ENCODE measurements at places on chromosomes 5 and 9.
A peak's percentile ranks its signal among the peaks of the same experiment; 100 is the strongest.

DNA sequence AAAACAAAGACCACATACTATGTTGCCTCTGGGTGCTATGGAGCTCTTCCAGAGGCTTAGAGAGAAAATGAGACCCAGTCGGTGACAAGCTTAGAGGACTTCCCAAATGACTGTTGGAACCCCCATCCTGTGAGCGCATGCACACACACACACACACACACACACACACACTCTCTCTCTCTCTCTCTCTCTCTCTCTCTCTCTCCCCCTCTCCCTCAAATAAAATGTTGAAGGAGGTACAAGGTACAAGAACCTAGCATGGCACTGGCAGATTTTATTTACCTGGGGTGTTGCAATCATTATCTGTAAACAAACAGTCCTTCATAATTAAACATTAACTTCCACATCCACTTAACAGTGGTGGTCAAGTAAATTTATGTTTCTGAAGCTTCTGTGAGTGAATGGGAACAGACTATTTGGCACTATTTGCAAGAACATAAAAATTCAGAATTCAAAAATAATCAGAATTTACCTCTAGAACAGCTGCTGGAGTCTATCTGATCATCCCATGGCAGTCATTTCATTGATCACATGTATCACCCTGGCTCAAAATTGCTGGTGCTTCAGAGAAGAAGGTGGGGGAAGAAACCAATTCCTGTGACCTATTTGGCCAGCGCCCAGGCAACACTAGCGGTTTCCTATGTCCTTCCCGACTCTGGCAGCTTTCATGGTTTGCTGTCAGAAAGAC is 24.9 kb downstream of the TRPM3 start:
- no peak for DNase-seq

DNA sequence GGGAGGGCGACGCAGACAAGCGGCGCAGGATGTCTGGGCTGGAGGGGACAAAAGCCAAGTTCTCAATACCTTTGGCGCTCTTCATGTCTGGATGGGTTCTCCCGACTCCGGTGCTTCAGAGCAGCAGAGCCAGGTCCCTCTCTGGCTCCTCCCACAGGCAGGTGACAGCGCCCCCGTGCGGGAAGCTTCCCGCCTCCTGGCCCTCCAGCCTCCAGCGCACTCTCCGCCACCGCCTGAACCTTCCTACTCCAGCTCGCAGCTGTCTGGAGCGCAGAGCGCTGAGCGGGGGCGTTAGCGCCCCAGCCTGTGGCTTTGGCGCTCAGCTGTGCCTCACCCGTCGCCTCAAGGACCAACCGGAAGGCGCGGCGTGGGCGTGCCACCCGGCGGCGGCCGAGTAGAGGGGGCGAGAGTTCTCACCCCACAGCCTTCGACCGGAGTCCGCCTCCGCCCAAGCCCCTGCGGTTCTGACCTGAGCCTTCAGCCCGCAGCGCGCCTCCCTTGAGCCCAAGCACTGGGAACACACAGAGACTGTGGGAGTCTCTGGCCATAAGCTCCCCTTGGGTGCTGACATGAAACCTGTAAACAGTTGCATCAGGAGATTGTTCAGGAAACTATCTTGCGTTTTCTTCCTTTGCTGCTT is at the start of gene SLCO4C1:
Gene SLCO4C1, minus strand, starts transcription at position 107 of the 640 bp plus-strand sequence. Its CDS starts 22 bp downstream, at position 85.
- DNase-seq = peak; percentile 64

DNA sequence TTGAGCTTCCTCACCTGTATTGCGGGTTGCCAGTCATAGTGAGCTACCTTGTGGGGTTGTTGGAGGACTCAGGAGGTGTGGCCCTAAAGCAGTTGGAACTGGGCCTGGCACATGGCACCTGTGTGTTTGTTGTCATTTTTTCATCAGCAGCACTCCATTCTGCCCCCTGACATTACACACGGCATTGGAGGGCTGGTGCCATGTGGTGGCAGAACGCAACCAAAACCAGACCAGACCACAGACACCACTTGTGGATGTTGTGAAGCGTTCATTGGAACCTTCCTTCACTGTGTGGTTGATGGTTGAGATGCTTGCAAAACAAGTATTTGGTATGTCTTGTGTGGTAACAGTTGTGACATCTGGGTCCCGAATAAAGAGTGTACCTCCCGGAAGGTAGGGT is 113.2 kb upstream of the ERCC6L2 start:
- no peak for DNase-seq

DNA sequence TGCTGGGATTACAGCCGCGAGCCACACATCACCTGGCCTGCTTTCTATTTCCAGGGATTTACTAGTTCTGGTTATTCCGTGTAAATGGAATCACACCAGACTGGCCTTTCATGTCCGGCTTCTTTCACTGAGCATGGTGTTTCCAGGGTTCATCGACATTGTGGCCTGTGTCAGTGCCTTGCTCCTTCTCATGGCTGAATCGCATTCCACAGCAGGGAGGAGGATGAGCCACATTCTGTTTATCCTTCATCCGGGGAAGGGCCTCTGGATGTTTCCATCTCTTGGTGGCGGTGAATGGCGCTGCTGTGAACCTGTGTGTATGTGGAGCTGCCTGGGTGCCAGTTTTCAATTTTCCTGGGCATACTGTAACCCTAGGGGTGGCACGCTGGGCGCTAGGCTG is 58.7 kb upstream of the RNU6ATAC start:
- no peak for DNase-seq

- no peak for DNase-seq
These were observed 70.8 kb upstream of the RPS23 start for GRCh38 chr5:82348784-82349425.

DNA sequence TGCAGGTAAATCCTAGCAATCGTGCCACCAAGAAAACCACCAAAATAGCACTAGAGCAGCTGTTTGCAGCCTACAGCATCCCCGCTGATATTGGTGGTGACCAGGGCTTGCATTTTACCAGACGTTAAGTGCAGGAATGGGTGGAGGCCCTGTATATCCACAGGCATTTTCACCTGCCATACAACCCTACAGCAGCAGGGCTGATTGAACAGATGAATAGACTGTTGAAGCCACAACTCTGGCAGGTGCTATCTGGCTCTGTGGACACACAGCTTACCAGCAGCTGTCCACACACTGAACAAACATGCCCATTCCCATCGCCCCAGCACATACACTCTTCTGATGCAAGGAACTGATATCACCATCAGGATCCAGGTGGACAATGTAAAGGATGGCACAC is 154.5 kb upstream of the APC start:
- no peak for DNase-seq

- no peak for DNase-seq
These were observed 113.0 kb downstream of the COL23A1 start for GRCh38 chr5:178476972-178477754.

DNA sequence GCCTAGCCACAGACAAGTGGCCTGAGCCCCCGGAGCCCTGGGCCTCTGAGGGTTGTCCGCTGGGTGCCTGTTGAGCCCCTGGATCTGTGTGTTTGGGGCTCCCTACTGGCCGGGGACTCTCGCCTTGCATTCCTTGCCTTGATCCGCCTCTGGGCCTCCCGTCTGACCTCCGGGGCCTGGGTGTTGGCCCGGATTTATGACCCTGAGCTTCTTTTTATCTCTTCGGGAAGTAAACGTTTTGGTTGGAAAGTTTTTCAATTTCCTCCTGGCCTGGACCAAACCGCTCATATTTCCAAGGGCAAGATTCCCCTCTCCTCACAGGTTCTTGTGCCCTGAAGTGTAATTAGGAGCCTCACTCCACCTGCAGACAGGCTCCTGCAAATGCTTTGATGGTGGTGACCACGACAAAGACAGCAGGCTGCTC is 69.3 kb upstream of the EGFLAM start:
- DNase-seq = no peak

DNA sequence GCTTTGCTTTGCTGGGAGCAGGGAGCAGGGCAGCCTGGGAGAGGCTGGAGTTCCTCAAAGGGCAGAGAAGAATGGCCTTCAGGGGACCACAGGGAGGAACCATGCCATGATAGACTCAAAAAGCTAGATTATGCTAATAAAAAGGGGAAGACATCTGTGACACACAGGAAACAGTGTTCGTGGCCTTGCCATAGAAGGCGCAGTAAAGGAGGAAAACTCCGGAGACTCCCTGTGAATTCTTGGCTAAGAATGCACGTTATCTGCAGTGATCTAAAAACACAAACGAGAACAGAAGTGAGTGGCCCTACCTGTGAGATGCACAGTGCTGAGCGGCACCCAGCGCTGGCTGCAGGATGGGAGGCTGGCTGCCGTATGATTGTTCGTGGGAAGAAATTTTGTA is 15.9 kb upstream of the LTC4S start:
- DNase-seq = no peak

DNA sequence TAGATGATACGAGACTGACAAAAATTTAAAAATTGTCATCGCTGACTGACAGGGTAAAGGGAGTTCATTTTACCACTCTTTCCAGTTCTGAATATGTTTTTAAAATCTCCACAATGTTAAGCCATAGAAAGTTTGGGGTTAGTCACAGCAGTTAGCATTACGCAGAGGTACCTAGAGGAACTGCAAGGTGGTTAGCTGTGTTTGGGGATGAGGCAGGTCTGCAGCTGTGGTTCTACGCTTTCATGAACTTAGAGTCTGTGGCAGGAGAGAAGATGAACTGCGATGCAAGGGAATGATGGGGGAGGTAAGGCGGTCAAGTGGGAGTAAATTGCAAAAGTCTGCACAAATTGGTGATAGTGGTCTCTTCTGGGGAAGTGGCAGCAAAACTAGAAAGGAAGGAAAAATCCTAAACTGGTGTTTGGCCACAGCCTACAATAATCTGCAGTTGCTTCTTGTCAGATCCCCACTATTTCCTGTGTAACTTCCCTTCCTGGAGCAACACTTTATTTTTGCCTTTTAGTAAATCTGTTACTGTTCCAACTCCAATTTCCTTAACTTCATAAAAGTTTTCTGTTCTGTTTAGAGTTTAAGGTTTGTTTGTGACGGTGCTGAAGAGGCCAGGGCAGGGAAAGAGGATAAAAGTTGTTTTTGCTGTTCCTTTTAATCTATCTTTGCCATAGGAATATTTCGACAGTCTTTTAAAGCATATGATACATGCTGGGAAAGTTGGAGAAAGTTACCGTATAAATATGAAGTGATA is 38.6 kb upstream of the SNX2 start:
- DNase-seq = no peak

DNA sequence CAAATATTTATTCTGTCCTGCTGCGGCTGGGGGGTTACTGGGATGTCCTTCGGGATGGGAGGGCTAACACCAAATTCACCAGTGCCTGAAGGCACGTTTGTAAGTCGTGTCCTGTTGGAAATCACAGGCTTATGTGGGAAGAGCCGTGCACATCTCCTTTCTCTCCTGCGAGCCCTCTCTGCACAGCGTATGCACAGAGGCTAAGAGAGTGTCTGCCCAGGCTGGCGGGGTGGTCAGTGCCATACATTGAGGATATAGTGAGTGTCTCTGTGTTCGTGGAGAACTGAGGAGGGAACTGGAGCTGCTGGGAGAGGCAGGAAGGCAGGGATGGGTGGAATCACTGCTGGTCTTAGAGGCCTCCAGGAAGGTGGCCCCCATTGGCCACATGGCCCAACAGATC is 110.1 kb downstream of the WNK2 start:
- no peak for DNase-seq

- no peak for DNase-seq
These were observed 18.9 kb upstream of the ANKRD55 start for GRCh38 chr5:56251918-56252553.

DNA sequence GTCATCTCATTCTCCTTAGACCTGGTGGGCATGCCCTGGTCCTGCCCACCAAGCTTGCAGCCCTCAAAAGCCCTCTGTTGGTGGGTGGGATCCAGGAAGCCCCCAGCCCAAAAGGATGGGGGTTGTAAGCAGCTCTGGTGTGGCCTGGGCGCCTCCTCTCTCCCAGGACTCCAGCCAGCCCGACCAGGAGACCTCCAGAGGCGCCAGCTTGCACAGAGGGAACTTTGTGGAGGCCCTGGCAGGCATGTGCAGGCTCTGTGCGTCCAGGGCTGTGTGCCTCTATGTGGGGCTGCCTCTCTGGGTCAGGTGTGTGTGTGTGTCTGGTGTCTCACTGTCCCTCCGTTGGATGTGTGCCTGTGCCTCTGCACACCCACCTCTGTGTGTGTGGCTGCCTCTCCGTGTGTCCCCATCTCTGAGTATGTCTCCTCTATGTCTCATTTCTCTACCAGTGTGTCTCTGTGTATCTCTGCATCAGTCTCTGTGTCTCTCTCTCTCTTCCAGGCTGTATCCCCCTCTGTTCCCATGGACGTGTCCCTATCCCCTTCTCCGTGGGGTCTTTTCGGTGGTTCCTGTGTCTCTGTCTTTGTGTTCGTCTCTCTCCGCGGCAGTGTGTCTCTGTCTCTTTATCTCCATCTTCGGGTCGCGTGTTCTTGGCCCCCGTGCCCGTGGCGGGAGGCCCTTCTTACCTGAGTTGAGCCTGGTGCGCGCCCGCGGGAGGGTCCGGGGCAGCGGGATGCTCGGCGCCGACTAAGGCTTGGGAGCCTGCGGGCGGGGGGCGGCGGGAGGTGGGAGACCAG is 501 bp downstream of the ENHO start:
- DNase-seq = no peak

GRCh38 chr9:88994469-88995199 is 3.4 kb downstream of the S1PR3 start:
- no peak for DNase-seq
